NCI-H526 (cell line): ENCODE measurements at places on chromosomes 1 and 21.

DNA sequence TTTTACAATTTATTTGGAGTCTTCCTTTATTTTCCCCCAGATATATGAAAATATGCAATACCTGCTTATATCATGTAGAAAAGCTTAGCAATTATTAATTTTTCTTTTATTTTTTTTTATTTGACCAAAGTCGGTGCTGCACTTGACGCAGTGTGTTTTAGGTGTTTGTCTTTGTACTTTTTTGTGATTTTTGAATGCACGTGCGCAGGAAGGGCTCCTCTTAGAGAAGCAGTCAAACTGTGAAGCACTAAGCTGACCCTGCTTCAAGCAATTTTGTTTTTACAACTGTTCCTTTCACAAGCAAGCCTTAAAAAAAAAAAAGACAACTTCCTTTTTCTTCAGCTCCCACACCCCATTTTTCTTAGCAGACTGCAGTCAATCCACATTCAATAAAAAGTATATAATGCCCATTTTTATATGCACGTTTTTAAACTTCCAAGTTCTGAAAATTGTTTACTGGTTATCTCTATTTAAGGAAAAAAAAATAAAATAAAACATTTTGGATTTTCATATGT is 267.4 kb downstream of the TM2D1 start:
- no peak for DNase-seq

- DNase-seq, result peak; percentile 71
Measured at GRCh38 chr1:210232511-210233215, at the start of gene SERTAD4. Gene SERTAD4, plus strand, starts transcription at chr1:210232796. Its CDS starts 5,165 bp downstream, at chr1:210237961.

- DNase-seq, result no peak
Measured at GRCh38 chr21:29166853-29167252, 36.4 kb downstream of the MAP3K7CL start.

DNA sequence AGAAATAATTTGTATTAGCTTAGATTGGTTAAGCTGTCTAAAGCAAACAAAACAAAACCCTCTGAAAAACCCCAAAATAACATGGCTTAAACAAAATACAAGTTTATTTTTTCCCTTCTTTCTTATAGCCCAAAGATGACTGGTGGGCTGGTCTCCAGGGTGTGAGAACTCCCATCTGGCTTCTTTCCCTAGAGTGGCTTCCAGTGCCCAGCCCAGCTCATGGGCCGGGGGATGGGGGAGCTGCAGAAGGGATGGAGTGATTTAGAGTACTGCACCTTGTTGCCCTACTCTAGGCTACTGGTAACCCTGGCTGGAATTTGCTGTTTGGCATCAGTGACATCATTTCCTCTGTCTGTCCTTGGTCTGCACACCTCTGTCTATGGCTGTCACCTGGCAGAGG is 223.0 kb downstream of the PBX1 start:
- DNase-seq, result no peak

GRCh38 chr1:14576155-14576554 is 22.3 kb upstream of the KAZN start:
- DNase-seq, result no peak

DNA sequence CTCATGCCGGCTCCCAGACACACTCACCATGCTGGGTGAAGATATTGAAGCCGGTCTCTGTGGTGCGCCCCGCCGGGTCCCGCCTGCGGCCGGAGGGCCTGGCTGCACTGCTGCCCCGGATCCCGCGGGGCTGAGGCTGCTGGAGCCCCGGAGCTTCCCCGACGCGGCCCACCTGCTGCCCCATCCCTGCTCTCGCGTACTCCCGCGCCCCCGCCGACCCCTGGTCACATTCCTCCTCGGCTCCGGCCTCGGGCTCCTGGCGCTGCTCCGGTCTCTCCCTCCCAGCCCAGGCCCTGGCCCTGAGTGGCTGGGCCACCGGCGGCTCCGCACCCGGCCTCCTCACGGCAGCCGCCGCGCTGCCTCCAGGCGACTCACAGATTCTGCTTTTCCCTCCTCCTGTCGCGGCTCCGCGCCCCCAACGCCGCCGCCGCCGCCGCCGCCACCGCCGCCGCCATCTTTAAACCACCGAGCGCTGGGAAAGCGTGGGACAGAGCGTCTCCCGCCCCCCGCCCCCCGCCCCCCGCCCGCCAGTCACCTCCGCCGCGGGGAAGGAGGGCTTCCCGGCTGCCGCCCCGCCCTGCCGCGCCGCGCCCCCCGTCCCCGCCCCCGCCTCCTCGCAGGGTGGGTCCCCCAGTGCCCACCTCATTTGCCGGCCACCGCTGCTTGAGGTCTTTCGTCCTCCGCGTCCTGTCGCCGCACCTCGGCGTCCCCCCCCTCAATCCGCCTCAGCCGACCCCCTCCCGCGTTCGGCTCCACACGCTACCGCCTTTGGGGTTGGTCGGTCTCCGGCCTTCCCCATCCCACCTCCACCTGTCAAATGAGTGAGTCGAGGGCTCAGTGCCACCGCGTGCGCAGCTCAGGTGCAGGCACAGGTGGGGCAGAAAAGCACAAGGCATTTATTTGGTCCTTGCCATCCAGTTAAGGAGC is at the start of gene ABL2:
Gene ABL2 (minus strand): TSS at position 464 of the 927 bp plus-strand sequence. CDS start 280 bp downstream, at position 184.
- peak; percentile 93 for DNase-seq
